ENCODE measurements at places on chromosomes 11 and 22. TPM values are rescaled to one million over a fixed set of nuclear protein-coding genes. Genes with fewer than 3 reads are reported as not detected.

- no peaks in the 10 kb centered on the region for H3K4me1 ChIP-seq
- H3K4me3 ChIP-seq = no peak overlapping the region
- DNase-seq = peak; percentile 83
- H3K27ac ChIP-seq = no peak overlapping the region
Observed at GRCh38 chr11:9060700-9061111, 30.7 kb downstream of the SCUBE2 start.

- H3K27me3 ChIP-seq = no peaks in the 10 kb centered on the region
- peaks cover 16% of the 10 kb centered on the region for H3K4me1 ChIP-seq
- no peak overlapping the region for H3K27ac ChIP-seq
Observed at GRCh38 chr11:130778705-130779104, 137.6 kb downstream of the SNX19 start.

The KRTAP5-8 gene
- polyA plus RNA-seq = not detected

The LIF gene
- 1.8 TPM for polyA plus RNA-seq

- H3K4me3 ChIP-seq = peak within 1 kb of the TSS; percentile 37
- peak; percentile 33 for DNase-seq
- H3K36me3 ChIP-seq = no peaks in the 10 kb centered on the region
Observed at GRCh38 chr11:111912535-111912934, at the start of gene HSPB2. TSS of gene HSPB2 (plus strand) at chr11:111912734. CDS start at chr11:111912830, 96 bp downstream.

DNA sequence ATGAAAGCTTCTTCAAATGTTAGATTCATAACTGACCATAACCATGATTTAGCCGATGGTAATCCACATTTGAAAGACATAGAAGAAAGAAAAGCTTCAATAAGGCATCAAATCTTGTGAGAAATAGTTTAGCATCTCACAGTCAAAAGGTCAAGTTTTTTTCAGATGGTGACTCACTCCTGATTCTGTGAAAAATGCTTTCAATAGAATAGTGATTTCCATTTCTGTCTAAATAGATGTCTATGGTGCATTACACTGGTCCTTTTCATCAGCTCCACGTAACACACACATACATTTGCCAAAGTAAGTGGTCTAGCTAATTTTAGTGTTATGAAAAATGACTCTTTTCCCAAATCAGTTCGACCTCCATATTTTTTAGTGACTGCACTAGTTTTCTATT, 139.2 kb downstream of the LRRC4C start:
- no peak overlapping the region for H3K4me3 ChIP-seq
- H3K27me3 ChIP-seq = no peaks in the 10 kb centered on the region
- no peaks in the 10 kb centered on the region for H3K36me3 ChIP-seq
- H3K27ac ChIP-seq = no peak overlapping the region

All from GM23338 (cell line).